ENCODE measurements at places on chromosomes 4 and X. TPM values are rescaled to one million over a fixed set of nuclear protein-coding genes. Genes with fewer than 3 reads are reported as not detected.

Gene RBM46
- not detected for total RNA-seq

Gene ZCCHC18
- total RNA-seq: 1.4 TPM

DNA sequence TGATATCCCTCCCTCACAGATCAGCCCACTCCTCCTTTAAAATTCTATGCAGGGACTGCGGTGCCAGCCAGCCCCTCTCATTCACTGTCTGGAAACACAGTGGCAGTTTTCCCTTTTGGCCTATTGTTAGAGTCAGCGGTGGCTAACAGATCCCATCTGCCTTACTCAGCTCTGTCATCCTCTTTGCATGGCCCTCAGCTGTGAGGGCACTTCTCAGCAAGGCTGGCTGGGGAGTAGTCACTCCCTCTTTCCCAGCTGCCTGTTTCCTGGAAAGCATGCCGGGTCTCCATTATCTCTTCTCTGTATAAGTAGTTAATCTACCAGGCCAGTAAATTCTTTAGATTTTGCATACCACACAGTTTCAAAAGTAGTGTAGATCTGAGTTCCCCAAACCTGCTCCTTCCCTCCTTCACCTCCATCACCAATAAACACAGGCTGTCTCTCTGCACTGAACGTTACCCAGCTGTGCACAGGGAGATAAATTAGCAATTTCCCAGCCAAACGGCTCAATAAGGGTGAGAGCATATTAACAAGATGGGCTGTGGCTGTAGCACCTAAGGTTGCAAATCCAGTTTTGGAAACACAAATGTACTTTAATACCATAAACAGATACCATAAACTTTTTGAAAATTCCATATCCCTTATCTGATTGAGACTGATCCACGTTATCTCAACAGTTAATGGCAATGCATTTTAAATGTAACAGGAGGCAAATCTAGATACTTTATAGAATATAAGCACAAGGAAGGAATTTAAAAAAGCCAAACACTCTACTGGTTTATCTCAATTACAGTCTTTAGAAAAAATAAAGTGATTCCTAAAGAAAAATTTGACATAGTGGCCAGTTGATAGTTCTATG is 229.3 kb downstream of the ANKRD50 start:
- H3K27ac ChIP-seq: no peak overlapping the region
- no peak overlapping the region for H3K4me3 ChIP-seq
- H3K27me3 ChIP-seq: no peaks in the 10 kb centered on the region
- H3K4me1 ChIP-seq: no peaks in the 10 kb centered on the region
- H3K36me3 ChIP-seq: no peaks in the 10 kb centered on the region

Gene F9
- not detected for total RNA-seq
